CD8-positive, alpha-beta memory T cell (primary cell): ENCODE measurements at places on chromosomes 6 and 20. TPM values are rescaled to one million over a fixed set of nuclear protein-coding genes. Genes with fewer than 3 reads are reported as not detected.
A peak's percentile ranks its signal among the peaks of the same experiment; 100 is the strongest.

PHF1 gene
- 38.5 TPM for total RNA-seq

OLIG3 gene
- total RNA-seq = 0.26 TPM

DNA sequence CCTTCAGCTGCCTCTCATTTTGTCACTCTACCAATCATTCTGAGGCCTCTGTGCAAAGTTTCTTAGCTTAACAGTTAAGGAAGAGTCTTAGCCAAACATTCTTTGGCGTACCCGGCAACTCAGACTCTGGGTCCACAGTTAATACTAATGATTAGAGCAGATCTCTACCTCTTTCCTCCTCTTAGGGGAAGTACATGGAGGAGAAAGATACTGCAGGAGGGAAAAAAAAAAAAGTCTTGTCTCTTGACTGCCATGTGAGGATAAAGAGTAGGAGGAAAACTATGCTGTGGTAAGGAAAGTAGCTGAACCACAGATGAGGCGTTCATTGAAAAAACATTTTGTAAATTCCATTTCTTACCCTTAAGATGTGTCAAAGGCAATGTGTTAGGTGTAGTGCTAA lies 44.0 kb upstream of the MARCKS start:
- H3K4me1 ChIP-seq = no peaks in the 10 kb centered on the region
- no peak for DNase-seq
- H3K27me3 ChIP-seq = no peaks in the 10 kb centered on the region
- no peak overlapping the region for H3K27ac ChIP-seq

DNA sequence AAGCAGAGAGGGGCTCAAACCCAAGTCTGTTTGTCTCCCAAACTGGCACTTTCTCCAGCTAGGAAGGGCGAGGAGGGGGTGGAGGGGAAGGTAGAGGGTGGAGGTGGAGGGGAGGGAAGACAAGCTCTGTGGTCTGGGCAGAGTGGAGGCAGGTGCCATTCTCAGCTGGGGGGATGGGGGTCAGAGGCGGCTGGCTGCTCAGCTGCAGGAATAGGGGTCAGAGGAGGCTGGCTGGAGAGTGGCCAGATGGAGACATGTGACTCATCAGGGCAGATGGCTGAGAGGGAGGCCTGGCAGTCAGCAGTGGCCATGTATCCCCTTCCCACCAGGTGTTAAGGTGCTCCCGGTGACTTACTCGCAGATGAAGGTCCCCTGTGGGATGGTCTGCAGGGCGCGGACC lies 3.5 kb upstream of the SLC44A4 start:
- no peaks in the 10 kb centered on the region for H3K4me1 ChIP-seq
- no peaks in the 10 kb centered on the region for H3K27me3 ChIP-seq
- H3K4me3 ChIP-seq = no peak overlapping the region
- H3K27ac ChIP-seq = no peak overlapping the region

KHDRBS2 gene
- not detected for total RNA-seq

WFDC10B gene
- not detected for total RNA-seq

SS18L1 gene
- 18.5 TPM for total RNA-seq

GRCh38 chr6:150204705-150205472 lies 62.0 kb downstream of the PPP1R14C start:
- H3K27ac ChIP-seq = no peak overlapping the region
- H3K36me3 ChIP-seq = no peaks in the 10 kb centered on the region
- no peak for DNase-seq
- no peak overlapping the region for H3K4me3 ChIP-seq
- no peaks in the 10 kb centered on the region for H3K27me3 ChIP-seq

DNA sequence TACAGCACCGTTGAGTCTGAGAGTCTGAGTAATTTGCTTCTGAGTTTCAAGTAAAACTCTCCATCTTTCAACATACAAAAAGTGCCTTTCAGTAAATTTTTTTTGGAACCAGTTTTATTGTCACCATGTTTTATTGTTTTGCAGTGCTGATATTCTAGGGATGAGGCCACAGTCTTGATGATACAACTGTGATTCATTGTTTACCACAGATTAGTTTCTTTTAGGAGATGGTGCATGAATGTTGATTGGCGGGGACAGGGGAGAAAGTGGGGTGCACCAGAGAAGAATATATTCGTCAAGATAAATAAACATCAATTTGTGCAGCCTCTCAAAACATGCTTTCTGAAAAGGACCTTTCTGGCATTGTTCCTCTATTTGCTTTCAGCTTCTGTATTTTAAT lies 109.0 kb downstream of the MCHR2 start:
- H3K4me1 ChIP-seq = no peaks in the 10 kb centered on the region
- H3K4me3 ChIP-seq = no peak overlapping the region
- no peak overlapping the region for H3K27ac ChIP-seq
- H3K27me3 ChIP-seq = no peaks in the 10 kb centered on the region

DNA sequence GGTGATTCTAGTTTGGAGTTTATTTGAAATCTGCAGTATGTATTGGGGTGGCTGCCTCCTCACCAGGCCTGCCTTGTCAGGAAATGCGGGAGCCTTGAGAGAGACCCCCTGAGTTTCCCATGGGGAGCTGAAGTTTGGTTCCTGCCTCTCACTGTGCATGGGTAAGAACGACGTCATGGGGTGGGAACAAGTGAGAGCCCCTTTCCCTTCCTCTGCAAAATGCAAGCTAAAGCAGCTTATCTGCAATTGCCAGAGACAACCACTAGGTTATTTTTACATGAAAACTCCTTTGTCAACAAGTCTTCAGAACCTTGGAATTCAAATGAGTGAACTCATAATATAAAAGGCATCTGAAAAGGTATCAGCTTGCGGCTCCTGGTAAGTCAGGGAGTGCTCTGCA lies 58.4 kb downstream of the TMEM170B start:
- H3K27me3 ChIP-seq = peaks cover 3% of the 10 kb centered on the region
- H3K4me3 ChIP-seq = no peak overlapping the region
- no peak overlapping the region for H3K27ac ChIP-seq
- H3K4me1 ChIP-seq = no peaks in the 10 kb centered on the region

- no peak overlapping the region for H3K27ac ChIP-seq
- no peaks in the 10 kb centered on the region for H3K27me3 ChIP-seq
- DNase-seq = no peak
- no peaks in the 10 kb centered on the region for H3K36me3 ChIP-seq
These were observed 49.8 kb upstream of the HEY2 start for GRCh38 chr6:125699591-125699990.

GRCh38 chr20:15333170-15333569 lies 995.8 kb upstream of the FLRT3 start:
- no peak overlapping the region for H3K4me3 ChIP-seq
- DNase-seq = no peak
- no peaks in the 10 kb centered on the region for H3K36me3 ChIP-seq
- H3K4me1 ChIP-seq = no peaks in the 10 kb centered on the region

DNA sequence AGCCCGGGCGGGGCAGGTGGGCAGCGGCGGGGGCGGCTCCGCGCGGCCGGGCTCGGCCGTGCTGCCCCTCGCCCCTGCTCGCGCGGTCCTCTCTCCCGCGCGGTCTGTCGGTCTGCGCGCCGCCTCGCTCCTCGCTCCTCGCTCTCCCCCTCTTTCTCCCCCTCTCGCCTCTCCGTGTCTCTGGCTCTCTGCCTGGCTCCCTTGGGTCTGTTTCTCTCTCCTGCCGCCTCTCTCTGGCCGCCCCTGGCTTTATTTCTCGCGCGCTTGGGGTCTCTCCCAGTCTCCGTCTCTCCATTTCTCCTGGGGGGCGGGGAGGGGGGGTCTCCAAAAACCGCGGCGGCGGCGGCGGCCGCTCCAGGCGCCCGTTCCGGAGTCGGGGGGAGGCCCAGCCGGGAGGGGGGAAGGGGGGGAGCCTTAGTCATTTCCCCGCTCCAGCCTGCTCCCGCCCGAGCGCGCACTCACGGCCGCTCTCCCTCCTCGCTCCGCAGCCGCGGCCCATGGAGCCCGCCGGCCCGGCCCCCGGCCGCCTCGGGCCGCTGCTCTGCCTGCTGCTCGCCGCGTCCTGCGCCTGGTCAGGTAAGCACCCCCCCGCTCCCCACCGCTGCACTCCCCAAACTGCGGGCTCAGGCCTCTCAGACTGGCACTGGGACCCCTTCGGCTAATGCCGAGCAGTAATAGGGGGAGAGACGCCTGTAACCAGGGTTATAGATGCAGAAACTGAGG lies at the start of gene SIRPA:
Gene SIRPA (plus strand): TSS at position 457 of the 723 bp plus-strand sequence. CDS start 41 bp downstream, at position 498.
- H3K27ac ChIP-seq = peak within 1 kb of the TSS; percentile 43
- no peak for DNase-seq
- no peak within 1 kb of the TSS for H3K4me3 ChIP-seq
- peaks cover 13% of the 10 kb centered on the region for H3K27me3 ChIP-seq

- H3K36me3 ChIP-seq = no peaks in the 10 kb centered on the region
- H3K27me3 ChIP-seq = no peaks in the 10 kb centered on the region
These were observed 85.4 kb upstream of the OGFRL1 start for GRCh38 chr6:71203206-71203605.

DNA sequence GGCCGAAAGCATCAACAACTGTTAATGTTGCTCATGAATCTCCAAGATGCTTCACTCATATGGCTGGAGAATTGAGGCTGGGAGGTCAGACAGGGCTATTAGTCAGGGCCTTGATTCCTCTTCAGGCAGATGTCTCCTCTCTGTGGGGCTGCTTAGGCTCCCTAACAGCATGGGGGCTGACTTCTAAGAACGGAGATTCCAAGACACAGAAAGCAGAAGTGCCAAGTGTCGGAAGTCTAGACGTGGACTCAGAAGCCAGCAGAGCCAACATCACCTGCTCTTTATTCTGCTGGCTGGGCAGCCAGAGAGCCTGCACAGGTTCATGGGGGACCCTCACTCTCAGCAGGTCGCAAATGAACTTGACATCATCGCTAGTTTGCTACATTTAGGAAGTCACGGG lies 279.8 kb downstream of the CDH26 start:
- no peaks in the 10 kb centered on the region for H3K27me3 ChIP-seq
- H3K36me3 ChIP-seq = no peaks in the 10 kb centered on the region
- no peak for DNase-seq
- H3K4me1 ChIP-seq = no peaks in the 10 kb centered on the region

OPRL1 gene
- total RNA-seq = 0.44 TPM

DNA sequence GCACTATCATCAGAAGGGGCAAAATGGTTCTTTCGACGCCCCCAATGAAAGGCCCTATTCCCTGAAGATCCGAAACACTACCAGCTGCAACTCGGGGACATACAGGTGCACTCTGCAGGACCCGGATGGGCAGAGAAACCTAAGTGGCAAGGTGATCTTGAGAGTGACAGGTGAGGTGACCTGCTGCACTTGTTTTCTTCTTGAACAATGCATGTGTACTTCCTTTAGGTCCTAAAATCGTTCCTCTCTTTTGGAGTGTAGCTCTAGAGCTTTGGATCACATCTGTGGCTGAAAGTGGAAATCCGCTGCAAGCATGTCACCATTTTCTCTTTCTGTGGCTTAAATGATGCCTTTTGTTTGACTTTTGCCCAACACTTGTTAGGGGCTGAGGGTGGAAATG lies 14.0 kb downstream of the CD83 start:
- H3K27me3 ChIP-seq = no peaks in the 10 kb centered on the region
- no peaks in the 10 kb centered on the region for H3K36me3 ChIP-seq
- no peak overlapping the region for H3K4me3 ChIP-seq
- no peaks in the 10 kb centered on the region for H3K4me1 ChIP-seq
